ENCODE measurements at places on chromosomes 4 and X.
A peak's percentile ranks its signal among the peaks of the same experiment; 100 is the strongest.

DNA sequence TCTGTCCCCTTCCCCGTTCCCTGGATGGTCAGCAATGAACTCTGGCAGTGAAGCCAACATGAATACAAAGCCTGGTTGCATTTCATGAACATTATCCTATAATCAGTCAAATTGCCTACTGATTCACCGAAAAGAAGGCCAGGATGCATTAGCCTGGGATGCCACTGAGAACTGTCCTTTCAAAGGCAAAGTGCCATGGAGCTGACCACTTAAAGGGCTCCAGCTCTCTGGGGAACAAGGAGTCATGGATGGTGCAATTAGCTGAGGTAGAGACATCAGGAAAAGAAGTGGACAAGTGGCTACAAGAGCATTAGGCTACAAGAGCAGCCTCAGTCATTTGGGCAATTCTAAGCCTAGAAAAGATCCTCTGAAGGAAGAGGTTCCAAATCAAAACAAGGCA is 69.0 kb downstream of the PARM1 start:
- DNase-seq: no peak

DNA sequence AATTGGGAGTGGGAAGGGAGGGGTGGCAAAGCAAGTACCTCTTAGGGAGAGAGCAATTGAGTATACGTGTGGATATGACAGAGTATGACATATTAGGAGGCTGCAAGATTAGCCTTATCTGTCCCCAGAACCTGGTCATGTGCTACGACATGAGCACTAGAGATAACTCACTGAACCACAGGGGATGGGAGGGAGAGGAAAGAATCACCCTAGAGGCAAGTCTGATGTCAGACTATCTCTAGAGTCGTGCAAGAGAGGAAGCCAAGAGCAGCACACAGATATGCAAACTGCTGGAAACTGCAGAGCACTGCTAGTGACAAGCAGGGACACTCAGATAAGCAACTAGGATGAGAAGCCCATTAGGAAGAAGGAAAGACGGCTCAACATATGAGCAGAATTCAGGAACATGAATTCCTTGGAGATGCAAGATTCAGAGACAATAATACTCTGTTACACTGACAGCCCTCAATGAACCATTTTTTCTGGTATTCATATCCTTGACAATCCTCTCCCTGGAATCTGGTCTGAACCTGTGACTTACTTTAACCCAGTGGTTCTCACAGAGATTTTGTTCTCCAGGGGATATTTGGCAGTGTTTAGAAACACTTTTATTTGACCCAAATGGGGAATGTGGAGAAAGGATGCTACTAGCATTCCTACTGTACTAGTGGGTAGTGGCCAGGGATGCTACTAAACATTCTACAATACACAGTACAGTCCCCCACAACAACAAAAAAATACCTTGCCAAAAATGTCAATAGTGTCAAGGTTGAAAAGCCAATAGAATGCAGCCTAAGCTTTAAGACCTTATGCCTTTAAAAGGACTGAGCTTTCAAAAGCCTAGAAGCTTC is 84.0 kb upstream of the BMP2K start:
- DNase-seq: peak; percentile 8

- no peak for DNase-seq
Measured at GRCh38 chr4:38106311-38106710, 146.1 kb downstream of the PTTG2 start.

DNA sequence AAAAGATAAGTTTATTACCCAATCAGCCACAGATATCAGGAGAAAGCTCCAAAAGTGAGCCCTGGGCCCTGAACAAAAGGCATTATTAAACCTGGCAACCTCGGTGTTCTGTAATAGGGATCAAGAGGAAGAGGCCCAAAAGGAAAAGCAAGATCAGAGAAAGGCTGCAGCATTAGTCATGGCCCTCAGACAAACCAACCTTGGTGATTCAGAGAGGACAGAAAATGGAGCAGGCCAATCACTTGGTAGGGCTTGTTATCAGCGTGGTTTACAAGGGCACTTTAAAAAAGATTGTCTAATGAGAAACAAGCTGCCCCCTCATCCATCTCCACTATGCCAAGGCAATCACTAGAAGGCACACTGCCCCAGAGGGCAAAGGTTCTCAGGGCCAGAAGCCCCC is 75.7 kb downstream of the AGTR2 start:
- DNase-seq: no peak

DNA sequence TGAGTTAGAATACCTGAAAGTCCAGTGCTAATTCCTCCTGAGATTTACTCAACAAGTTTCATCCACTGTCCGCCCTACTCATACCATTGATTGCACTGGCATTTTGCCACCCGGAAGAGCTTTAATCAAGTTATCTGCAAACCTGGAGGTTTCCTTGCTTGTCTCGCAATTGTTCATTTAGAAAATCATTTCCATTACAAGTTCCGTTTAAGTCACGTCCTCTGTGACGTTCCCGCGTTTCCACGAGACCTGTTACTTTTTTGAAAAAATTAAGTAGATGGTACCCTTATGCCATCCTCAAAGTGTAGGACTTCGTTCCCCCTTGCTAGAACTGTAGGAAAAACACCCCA is 761 bp upstream of the FRYL start:
- peak; percentile 32 for DNase-seq

- peak; percentile 80 for DNase-seq
Measured at GRCh38 chr4:56907489-56908205, at the start of gene REST. Gene REST, plus strand, starts transcription at chr4:56907900. Its CDS starts 2,739 bp downstream, at chr4:56910639.

DNA sequence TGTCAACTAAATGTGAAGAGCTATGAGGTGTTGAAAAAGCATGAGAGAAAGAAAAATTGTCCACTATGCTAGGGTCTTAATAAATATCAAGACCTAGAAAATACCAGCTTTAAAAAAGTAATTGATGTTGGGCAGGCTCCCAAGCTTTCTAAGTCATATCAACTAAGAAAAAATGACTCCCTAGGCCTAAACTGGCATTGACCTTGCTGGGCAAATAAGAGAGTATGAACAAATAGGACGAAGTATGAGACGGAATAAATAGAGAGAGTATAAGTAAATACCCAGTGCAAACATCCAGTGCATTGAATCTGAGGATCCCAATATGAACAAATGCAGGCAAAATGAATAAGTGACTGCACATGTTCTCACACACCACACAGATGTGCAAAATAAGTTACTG is 3.2 kb downstream of the KDR start:
- no peak for DNase-seq

DNA sequence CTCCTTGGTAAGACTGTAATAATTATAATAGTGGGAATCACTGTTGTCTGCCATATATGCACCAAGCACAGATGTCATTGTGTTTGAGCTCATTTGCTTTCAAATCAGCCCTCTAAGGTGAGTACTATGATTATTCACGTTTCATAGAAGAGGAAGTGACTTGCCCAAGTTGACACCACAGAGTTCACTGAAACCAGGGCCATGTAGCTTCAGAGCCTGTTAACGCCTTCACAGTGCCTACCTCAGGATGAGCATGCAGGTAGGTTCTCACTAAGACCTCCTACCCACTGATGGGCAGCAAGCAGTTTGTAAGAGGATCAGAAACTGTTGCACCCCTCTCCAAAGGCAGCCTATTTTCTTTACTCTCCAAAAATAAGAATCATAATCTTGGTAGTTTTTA is 27.4 kb downstream of the TMPRSS11A start:
- DNase-seq: no peak

GRCh38 chr4:128663325-128663724 is 146.2 kb upstream of the JADE1 start:
- no peak for DNase-seq

- no peak for DNase-seq
Measured at GRCh38 chr4:98481167-98481566, 177.2 kb downstream of the TSPAN5 start.

DNA sequence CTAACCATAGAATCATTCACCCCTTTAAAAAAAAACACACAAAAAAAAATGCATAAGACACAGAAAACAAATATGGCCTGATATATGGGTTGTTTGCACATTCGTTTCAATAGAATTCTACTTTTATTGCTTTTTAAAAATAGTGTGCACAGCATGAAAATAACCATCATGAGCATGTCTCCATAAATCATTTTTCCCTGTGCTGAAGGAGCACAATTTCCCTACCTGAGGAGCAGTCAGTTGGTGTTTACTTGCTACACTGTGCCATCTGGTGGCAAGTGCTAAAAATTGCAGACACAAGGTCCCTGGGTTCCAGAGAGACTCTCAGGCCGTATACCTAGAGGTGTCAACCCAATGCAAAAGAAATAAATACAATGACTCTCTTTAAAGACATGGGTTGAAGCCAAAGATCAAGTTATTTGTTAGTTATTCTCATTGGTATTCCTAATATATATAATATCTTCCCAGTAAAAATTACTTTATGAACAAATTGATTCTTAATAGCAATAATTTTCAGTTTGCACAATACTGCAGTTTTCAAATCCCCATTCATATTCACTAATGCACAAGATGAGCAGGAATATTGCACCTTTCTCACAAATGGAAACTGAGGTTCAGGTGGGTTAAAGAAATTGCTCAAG is 551.4 kb downstream of the IQCM start:
- DNase-seq: no peak

- no peak for DNase-seq
Measured at GRCh38 chr4:182206916-182207315, 36.3 kb upstream of the TENM3 start.

- no peak for DNase-seq
Measured at GRCh38 chr4:102663073-102663472, 97.7 kb downstream of the MANBA start.
